Thymus (tissue), 14 donors: ENCODE measurements at places on chromosomes 7 and 10. TPM values are rescaled to one million over a fixed set of nuclear protein-coding genes. Genes with fewer than 3 reads are reported as not detected.
A peak's percentile ranks its signal among the peaks of the same experiment; 100 is the strongest.

DNA sequence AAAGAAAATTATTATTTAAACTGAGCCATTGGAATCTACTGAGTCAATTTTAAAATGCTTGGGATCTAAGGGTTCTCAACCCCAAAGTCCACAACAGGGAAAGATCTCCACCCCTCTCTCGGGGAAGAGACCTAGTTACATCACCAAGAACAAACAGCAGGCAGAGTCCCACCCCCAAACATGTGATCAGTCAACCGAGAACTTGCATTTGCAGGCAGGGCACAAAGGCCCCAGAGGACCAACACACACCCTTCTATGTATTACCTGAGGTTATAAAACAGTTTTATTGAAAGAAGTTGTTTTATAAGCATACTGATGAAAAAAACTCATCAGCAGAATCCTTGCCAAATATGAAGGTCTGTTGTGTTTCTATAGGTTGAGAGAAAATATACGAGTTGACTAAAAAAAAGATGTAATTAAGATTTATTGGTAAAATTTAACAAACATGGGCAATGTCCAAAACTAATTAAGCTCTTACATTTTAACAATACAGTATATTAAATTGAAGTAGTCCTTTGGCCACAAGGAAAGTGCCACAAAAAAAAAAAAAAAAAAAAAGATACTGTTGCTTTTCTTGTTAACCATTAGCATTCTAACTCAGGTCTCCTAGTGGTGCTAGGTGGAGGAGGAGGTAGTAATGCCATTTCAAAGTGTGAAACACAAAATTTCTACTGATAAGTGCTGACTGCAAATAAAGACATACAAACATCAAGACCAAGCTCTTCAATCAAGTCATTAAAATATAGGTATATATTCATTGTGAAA lies 975 bp upstream of the USP54 start:
- no peaks in the 10 kb centered on the region for H3K36me3 ChIP-seq
- no peak overlapping the region for H3K4me3 ChIP-seq
- no peak for DNase-seq
- H3K27me3 ChIP-seq, result no peaks in the 10 kb centered on the region

LRIT1 gene
- not detected for total RNA-seq

DNA sequence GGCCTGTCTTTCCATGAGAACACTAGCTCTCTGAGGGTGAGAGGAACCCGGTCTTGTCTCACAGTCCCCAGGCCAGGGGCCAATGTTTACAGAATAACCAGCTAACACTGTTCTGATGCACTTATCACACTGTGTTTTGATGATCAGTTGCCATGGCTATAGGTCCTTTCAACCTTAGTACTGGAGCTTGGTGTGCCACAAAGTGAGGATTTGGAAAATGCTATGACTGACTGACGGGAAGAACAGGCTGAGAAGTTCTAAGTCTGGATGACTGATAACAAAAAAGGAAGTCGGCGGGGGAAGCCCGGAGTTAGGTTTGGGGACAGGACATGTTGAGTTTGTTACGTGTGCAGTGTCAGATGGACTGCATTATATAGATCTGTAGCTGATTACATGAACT lies 141.8 kb downstream of the CTTNBP2 start:
- no peak for DNase-seq
- H3K27me3 ChIP-seq, result no peaks in the 10 kb centered on the region
- H3K27ac ChIP-seq, result no peak overlapping the region
- H3K36me3 ChIP-seq, result no peaks in the 10 kb centered on the region
- no peaks in the 10 kb centered on the region for H3K4me1 ChIP-seq

ACTL6B gene
- 0.05 TPM for total RNA-seq

GRCh38 chr7:27158436-27159265 lies 2.2 kb upstream of the HOXA7 start:
- peaks cover 26% of the 10 kb centered on the region for H3K4me1 ChIP-seq
- no peaks in the 10 kb centered on the region for H3K36me3 ChIP-seq
- DNase-seq, result no peak
- peaks cover 100% of the 10 kb centered on the region for H3K27me3 ChIP-seq
- no peak overlapping the region for H3K4me3 ChIP-seq

FAM170B gene
- total RNA-seq, result not detected

GRCh38 chr10:98391578-98391991 lies 23.4 kb downstream of the PYROXD2 start:
- no peak overlapping the region for H3K27ac ChIP-seq
- no peak for DNase-seq
- no peaks in the 10 kb centered on the region for H3K36me3 ChIP-seq
- H3K4me1 ChIP-seq, result no peaks in the 10 kb centered on the region

DNA sequence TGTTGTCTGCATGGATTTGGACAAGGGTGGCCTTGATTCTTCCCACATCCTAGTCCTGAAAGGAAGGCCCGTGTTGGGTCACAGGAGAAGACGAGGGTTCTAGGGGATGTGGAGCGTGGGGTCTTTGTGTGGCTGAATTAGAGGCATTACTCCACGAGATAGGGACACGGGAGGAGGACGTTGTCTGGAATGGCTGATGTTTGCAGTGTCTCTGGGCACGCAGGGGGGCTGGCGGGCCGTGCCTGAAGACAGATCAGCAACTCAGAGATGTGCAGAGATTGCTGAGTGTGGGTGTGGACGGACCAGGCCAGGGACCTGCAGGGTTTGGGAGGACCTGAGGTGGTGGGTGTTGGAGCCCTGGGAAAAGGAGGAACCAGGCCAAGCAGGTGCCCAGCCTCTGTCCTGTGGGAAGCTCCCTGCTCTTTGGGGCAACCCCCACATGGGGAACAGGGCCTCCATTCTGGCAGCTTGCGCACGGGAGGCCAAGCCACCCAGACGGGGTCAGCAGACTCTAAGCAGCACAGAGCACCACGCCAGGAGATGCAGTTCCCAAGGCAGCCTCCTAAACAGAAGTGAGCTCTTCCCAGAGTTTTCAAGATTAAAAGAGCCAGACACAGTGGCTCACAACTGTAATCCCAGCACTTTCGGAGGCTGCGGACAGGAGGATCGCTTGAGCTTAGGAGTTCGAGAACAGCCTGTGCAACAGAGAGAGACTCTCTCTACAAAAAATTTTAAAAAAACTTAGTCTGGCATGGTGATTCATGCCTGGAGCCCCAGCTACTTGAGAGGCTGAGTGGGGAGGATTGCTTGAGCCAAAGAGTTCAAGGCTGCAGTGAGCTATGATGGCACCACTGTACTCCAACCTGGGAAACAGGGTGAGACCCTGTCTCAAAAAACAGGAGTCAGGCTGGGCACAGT lies 71.0 kb upstream of the GTF2I start:
- H3K4me3 ChIP-seq, result no peak overlapping the region
- H3K27ac ChIP-seq, result no peak overlapping the region
- H3K27me3 ChIP-seq, result no peaks in the 10 kb centered on the region

FGL2 gene
- 46.0 TPM for total RNA-seq

DNA sequence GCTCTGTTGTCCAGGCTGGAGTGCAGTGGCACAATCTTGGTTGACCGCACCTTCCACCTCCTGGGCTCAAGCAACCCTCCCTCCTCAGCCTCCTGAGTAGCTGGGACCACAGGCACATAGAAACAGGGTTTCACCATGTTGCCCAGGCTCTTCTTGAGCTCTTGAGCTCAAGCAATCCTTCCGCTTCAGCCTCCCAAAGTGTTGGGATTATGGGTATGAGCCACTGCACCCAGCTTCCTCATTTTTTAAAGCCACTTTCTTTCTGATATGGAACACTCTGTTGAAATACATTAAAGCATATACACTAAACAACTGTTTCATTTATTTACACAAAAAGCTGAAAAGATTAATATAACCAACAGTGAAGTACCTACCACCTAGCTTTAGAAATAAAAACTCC lies 117.2 kb downstream of the CLEC2L start:
- H3K4me3 ChIP-seq, result no peak overlapping the region
- H3K36me3 ChIP-seq, result peaks cover 5% of the 10 kb centered on the region
- H3K4me1 ChIP-seq, result peaks cover 34% of the 10 kb centered on the region
- DNase-seq, result no peak
- H3K27me3 ChIP-seq, result no peaks in the 10 kb centered on the region
- no peak overlapping the region for H3K27ac ChIP-seq

- H3K4me3 ChIP-seq, result no peak overlapping the region
- H3K27ac ChIP-seq, result no peak overlapping the region
- no peaks in the 10 kb centered on the region for H3K27me3 ChIP-seq
- no peaks in the 10 kb centered on the region for H3K4me1 ChIP-seq
These were observed 201.6 kb downstream of the LRRTM3 start for GRCh38 chr10:67127441-67127840.

DNA sequence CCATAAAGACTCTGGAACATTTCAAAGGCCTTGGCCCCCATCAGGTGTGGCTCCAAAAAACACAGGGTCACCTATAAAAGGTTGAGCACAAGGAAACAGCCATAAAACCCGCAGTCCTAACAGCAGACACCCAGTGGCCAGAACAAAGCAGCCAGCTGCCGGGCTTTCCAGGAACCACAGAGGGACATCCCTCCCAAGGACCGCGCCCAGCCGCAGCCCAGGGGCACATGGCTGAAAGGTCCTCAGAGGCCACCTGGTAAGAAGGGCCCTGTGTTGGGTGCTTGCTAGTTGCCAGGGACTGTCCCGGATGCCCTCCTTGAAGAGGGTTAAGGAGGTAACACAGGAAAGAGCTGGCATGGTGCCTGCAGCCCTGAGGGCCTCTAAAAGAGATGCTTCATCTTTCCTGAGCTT lies 32.7 kb downstream of the KCNMA1 start:
- H3K27me3 ChIP-seq, result no peaks in the 10 kb centered on the region
- no peak for DNase-seq
- no peaks in the 10 kb centered on the region for H3K36me3 ChIP-seq
- H3K4me3 ChIP-seq, result no peak overlapping the region
- no peak overlapping the region for H3K27ac ChIP-seq
- peaks cover 10% of the 10 kb centered on the region for H3K4me1 ChIP-seq

DNA sequence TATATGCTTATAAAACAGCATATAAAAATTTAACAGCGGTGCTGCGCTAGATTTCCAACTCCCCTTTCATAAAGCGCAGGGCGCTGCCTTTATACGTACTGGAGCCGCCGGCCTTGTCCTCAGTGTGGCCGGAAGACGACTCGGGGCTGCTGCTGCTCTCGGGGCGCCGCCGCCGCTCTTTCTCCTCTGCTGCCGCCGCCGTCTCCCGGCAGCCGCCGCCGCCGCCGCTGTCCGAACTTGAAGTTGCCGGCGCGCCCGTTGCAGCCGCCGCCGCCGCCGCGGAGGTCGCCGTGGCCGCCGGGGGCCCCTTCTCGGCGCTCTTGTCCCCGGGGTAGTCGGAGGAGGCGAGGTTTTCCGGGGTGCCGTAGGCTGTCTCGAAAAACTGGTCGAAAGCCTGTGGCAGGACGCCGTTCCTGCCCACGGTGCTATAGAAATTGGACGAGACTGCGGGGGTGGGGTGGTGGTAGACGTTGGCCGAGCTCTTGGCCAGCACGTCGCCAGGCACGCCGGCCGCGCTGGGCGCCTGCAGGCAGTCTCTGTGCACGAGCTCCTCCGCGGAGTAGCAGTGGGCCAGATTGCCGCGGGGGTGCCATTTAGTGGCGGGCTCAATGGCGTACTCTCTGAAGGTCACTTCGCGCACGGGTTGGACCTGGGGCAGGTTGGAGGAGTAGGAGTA lies 557 bp downstream of the HOXA11 start:
- H3K27me3 ChIP-seq, result peaks cover 100% of the 10 kb centered on the region

ACHE gene
- total RNA-seq, result 6.9 TPM

GRCh38 chr10:13712837-13713581 lies 126.2 kb downstream of the PRPF18 start:
- H3K36me3 ChIP-seq, result no peaks in the 10 kb centered on the region
- H3K4me1 ChIP-seq, result peaks cover 49% of the 10 kb centered on the region
- peak overlapping the region; percentile 56 for H3K27ac ChIP-seq

DNA sequence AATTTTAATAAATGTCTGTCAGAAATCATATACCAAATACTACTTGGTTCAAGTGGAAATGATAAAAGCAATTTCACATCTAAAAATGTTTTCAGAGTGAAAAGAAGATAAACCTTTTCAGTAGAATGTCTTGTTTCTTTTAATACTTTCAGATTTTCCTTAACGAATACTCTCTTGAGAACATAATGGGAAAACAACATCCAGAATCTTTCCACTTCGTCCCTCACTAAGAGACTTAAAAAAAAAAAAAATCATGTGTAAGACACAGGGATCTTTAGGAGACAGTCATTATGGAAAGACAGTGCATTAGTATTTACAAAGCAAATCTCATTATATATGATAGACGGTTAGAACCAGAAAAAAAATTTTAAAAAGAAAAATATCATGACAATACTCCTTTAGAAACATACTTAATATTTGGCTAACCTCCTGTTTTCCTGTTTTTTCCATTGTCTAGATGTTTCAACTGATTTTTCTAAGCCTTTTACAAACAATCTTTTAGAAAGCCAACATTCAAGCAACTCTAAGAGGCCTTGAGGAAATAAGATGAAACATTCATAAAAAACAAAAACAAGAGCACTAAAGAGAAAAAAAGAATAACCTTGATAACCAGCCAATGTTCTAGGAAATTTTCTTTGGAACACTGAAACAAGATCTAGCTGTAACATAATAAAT lies 339.9 kb upstream of the LRRN3 start:
- H3K27ac ChIP-seq, result no peak overlapping the region
- H3K4me1 ChIP-seq, result no peaks in the 10 kb centered on the region
- no peaks in the 10 kb centered on the region for H3K36me3 ChIP-seq
- no peaks in the 10 kb centered on the region for H3K27me3 ChIP-seq
